MM.1S (cell line): ENCODE measurements at places on chromosomes 1 and 21.
A peak's percentile ranks its signal among the peaks of the same experiment; 100 is the strongest.

DNA sequence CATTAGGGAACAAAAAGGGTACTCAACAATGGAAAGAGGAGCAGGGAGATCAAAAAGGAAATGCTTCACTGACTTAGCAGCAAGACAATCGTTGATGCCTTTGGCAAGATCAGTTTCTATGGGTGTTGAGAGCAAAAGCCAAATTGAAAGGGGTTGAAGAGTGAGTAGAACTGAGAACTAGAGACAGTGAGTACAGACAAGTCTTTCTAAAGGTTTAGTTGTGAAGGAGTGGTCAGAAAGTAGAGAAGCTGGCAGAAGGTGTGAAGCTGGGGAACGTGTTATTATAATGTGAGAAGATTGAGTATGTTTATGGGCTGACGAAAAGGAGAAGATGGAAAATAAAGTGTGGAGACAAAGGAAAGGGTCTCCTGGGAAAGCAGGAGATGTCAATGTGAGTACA is 221.2 kb upstream of the USP25 start:
- no peak for DNase-seq

- DNase-seq: no peak
Measured at GRCh38 chr1:35561972-35562680, 4.5 kb downstream of the NCDN start.

GRCh38 chr1:92442351-92442750 is 44.4 kb downstream of the GFI1 start:
- DNase-seq: no peak

- DNase-seq: no peak
Measured at GRCh38 chr1:196071447-196071846, 536.8 kb downstream of the KCNT2 start.

GRCh38 chr1:13469343-13469742 is 44.5 kb downstream of the LRRC38 start:
- peak; percentile 82 for DNase-seq

- no peak for DNase-seq
Measured at GRCh38 chr1:238409932-238410331, 519.2 kb upstream of the ZP4 start.

GRCh38 chr1:54001591-54001990 is 16.4 kb downstream of the LDLRAD1 start:
- DNase-seq: no peak

- no peak for DNase-seq
Measured at GRCh38 chr1:26582836-26583460, 53.4 kb downstream of the RPS6KA1 start.

DNA sequence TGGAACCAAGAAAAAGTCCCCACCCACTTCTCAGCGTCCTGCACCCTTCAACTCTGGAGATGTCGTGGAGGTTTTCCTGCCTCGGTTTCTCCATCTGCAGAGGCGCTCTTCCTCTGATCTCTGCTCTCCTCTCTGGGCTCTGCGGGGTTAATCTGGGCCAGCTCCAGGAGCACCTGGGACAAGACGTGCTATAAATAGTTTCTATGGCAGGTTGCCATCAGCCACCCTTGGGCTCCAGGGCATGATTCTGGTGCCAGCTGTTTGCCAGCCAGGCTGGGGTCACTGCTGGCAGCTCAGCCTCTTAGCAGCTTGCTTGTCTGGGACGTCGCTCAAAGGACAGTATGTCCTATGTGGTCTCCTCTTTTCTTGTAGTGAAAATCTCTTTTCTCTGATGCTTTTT is 137.1 kb downstream of the ACTL8 start:
- no peak for DNase-seq
